ENCODE measurements at places on chromosomes 5 and 9.

GRCh38 chr5:52648726-52649125 is 139.0 kb upstream of the ITGA1 start:
- DNase-seq, result no peak

DNA sequence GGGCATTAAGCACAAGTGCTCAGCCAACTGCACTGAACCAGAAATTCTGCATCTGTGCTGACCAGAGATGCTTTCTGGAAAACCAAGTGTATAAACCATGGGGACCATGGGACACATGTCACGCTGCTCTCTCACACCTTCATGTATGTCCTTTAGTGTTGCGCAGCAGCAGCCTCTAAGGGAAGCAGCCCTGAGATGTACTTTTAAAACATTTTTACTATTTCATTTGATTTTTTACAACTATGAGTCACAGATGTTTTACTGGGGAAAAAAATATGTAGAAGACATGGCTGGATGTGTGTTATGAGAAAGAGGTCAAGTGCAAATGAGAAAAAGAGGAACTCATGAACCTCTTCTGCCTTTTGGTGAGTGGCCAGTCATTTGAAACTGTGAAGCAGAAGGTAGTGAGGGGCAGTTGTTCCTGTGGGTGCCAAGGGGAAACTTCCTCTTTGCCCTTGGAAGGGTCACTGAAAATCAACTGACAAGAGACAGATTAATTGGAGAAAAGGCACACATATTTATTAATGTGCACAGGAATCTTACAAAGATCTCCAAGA is 31.4 kb upstream of the SYK start:
- DNase-seq, result no peak

DNA sequence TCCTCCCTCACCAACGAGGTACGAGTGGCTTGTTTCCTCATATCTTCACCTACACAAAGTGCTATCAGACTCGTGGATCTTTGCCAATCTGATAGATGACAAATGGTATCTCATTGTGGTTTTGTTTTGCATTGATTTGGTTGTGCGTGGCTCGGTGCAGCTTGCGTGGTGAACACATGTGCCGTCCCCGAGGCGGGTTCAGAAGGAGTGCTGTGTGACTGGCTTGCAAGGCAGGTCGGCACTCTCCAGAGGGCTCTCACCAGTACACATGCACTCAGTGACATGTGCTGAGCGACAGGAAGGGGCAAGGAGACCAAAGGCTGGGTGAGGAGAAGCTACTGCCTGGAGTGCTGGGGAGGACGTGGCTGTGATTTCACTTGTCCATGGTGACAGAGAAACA is 95.3 kb upstream of the PITX1 start:
- DNase-seq, result no peak

GRCh38 chr9:125822160-125822559 is 75.0 kb downstream of the PBX3 start:
- no peak for DNase-seq

DNA sequence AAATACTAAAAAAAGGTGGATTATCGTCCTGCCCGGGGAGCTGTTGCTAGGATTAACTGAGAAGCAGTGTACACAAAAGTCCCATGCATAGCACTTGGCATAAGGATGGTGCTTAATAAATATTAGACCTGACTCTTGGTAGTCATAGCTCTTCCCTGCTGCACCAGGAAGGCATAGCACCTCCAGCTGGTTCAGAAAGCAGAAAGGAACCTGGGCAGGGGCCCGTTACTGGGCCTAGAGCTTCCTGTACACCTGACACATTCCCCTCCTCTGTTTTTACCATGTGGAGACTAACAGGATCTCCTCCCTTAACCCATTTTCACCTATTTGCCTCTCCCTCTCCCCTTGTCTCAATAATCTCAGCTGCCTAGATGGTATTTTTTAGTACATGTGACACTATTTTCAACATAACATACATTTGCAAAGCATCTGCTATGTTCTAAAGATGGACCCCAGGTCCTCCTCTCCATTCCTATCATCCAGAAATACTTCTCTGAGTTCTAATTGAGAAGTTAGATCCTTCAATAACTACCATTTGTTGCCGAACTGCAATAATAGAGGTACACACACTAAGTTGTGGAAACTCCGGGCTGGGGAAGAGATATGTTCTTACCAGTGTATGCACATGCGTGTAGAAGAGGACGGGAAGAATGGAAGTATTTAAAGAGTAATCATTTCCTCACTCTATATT is 3.2 kb upstream of the ANP32B start:
- no peak for DNase-seq

- no peak for DNase-seq
These were observed 551.0 kb downstream of the CCDC171 start for GRCh38 chr9:16103620-16104397.

DNA sequence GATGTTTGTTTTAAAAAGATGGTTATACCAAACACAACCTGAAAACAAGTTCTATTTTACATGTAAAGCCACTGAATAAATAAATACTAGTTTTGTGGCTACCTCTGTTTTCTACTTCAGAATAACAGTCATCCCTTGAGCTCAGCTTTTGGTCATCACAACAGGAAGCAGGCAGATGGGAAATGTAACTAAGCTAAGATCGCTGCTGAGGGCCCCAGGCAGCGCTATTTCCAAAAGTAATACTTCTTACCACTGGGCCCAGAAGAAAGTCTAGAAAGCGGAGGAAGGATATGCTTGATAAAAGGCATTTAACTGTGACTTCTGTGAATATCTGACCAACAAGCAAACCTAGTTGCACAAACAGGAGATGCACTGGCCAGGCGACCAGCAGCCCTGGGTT is 61.4 kb downstream of the SERINC5 start:
- no peak for DNase-seq

- no peak for DNase-seq
These were observed 293.5 kb downstream of the HINT1 start for GRCh38 chr5:130871346-130872086.

GRCh38 chr5:131223751-131224386 is 40.0 kb upstream of the CDC42SE2 start:
- no peak for DNase-seq

Data from NCI-H1694 (cell line).